ENCODE measurements at places on chromosomes 12 and 14.

DNA sequence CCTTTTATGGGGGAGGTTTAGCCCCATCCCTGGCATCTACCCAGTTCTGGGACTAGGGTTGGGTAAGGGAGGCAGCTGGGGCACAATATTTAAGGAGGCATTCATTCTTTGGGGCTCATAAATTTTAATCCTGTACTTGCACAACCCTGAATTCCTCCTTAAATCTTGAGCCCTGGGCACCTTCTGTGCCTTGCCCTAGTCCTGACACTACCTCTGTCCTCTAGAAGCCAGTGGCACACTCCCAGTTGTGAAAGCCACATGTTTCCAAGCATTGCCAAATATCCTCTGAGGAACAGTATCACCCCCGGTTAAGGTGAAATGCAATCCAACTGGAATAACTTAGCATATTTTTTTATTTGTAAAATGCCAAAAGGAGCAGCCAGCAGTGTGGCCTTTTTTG lies 36.6 kb downstream of the SLC16A7 start:
- DNase-seq: no peak

DNA sequence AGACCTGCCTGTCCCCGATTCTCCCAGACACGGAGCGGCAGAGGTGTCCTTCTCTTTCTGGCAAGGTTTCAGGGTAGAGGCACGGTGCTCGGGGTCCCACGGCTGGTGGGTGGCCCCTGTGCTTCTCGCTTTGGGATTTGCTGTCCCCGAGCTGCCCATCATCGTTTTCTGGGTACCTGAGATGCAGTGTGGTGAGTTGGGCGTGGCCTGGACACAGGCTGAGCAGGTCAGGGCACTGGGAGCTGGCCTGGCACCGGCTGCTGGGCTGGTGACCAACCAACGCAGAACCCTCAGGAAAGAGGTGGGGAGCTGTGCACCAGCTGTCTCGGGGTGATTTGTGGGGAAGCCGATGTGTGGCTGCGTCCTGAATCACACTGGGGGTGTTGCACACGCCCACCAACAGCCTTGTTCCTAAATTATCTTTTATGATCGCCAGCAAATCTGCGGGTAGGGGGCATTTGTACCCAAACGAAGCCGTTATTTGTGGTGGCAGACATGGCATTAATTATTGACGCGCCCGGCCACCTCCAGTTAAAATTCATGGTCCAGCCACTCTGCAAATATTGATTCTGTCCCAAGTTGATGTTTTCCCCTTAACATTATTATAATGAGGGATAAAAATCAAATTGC lies 61.0 kb downstream of the KIF26A start:
- no peak for DNase-seq

GRCh38 chr12:11228296-11228879 lies 41.1 kb downstream of the PRB3 start:
- peak; percentile 78 for DNase-seq

DNA sequence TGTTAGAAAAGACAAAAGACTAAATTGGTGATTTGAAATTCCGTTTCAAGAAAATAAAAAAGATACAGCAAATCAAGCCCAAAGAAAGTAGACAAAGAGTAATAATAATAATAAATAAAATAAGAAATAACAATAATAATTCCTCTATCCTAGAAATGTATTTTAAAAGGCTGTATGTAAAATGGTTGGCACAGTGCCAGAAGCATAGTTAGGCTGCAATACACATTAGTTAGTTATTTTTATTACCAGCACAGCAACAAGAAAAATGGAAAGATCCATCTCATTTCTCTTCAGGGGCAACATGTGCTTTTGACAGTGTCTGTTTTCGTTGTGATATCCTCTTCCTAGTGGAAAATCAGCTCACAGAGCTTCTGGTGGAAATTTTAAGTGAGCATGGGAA lies 174.1 kb upstream of the TMTC1 start:
- peak; percentile 16 for DNase-seq

DNA sequence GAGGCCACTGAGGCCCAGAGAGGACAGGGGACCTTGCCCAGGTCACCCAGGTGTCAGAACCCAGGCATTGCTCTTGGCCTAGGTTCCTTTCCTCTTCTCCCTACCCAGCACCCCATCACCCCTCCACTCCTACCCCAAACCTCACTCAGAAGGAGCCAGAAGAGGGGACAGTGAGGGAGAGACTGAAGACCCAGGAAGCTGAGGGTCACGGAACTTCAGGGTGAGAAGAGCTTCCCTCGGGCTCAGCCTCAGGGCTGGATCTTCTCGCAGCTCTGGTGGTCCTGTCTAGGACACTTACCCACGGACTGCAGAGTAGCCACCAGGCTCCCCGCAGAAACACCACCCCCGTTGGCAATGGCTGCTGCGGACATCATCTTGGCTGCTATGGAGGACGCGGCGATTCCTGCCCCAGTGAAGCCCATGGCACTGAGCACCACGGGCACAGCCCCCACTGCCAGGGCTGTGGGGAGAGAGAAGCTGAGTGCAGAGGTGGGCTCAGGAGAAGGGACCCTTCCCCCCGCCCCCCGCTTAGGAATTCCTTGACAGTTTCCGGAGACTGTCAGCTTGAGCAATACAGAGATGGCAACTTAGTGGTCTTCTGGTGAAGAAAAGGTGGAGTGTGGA lies 1.1 kb downstream of the IFI27L2 start:
- DNase-seq: no peak
